ENCODE measurements at places on chromosomes 12 and 14.

DNA sequence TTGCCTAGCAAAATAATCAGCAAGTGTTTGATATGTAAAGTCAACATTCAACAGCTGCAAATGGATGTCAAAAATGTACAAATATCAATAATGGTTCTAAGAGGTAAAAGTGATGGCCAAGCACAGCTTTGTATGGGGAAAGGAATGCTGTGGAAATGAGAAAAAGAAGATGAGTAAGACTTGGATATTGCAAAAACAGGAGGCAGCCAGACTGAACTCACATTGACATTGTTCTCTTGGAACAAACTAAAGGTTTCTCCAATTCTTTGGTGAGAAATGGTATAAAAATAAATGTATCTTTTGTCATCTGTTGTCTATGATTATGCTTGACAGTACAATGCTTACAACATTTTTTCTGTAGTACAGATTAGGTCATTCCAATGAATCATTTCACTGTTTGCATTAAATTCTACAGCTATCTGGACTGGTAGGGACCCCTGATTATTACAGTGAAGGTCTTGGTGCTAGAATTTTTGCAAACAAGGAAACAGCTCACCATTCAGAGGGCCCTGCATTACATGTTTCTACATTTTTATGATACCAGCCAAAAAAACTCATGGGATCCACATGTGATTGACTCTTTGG lies 465.7 kb downstream of the NOVA1 start:
- no peak for DNase-seq

DNA sequence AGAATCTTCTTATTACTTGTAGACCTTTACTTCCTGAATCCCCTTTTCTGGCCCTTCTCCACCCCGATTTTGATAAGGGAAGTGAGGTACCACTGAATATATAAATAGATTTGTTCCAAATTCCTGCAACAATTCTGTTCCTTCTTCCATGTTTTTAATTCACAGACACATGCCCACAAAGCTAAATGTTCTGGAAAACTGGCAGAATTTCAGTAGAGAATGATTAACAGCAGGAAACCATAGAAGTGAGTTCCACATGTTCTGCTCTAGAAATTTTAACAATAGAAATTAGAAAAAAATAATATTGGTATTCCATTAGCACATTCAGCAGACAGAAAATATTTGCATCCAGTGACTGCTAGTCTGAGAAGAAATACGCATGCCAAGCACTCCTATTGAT lies 139.6 kb downstream of the SLC2A13 start:
- DNase-seq, result peak; percentile 25

- peak; percentile 60 for DNase-seq
Observed at GRCh38 chr12:50220363-50220995, 53.3 kb upstream of the CERS5 start.

DNA sequence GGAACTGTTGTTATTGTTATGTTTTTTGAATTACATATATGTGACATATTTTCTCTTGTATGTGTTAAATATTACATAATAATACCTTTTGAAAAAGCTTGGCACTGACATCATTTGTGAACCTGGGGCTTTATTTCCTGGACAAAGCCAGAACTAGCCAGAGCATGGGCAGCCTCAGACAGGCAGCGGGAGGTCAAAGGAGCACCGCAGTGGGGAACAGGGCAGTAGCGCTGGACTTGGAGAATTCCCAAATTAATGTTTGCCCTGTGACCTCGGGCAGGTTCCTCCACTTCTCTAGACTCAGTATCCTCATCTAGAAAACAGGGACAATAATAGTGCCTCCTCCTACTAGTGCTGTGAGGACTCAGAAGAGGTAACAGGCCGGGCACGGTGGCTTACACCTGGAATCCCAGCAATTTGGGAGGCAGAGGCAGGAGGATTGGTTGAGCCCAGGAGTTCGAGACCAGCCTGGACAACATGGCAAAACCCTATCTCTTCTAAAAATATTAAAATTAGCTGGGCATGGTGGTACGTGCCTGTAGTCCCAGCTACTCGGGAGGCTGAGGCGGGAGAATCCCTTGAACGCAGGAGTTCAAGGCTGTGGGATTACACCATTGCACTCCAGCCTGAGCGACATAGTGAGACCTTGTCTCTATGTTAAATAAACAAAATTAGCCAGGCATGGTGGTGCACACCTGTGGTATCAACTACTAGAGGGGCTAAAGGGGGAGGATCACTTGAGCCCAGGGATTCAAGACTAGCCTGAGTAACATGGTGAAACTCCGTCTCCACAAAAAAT lies 27.3 kb upstream of the ITPK1 start:
- no peak for DNase-seq

DNA sequence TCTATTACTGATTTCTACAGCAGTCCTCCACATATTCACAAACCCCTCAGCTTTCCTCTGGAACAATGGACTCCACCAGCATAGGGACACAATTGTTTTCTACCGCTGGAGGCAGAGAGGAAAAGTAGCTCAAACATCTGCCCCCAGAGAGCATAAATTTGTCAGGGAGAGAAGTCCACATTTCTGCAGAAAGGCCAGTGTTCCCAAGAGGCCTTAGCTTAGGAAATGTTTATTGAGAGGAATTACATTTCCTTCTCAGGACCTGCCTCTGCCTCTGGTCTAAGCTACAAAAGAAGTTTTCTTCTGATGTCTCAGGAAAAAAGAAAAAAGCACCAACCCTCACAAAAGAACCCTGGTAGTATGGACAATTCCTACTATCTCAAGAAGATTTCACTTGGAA lies 217.8 kb upstream of the BMP4 start:
- DNase-seq, result no peak

GRCh38 chr14:38103542-38104225 lies 104.0 kb upstream of the SSTR1 start:
- DNase-seq, result no peak

- DNase-seq, result no peak
Observed at GRCh38 chr14:20328705-20329104, 4.4 kb downstream of the CCNB1IP1 start.
